Stimulated activated CD4-positive, alpha-beta T cell treated with anti-CD3 and anti-CD28 coated beads, Interleukin-12 subunit alpha, Interleukin-12 subunit beta, amount 100 ng/mL, for 24 hours (primary cell): ENCODE measurements at places on chromosomes 11 and 22.

DNA sequence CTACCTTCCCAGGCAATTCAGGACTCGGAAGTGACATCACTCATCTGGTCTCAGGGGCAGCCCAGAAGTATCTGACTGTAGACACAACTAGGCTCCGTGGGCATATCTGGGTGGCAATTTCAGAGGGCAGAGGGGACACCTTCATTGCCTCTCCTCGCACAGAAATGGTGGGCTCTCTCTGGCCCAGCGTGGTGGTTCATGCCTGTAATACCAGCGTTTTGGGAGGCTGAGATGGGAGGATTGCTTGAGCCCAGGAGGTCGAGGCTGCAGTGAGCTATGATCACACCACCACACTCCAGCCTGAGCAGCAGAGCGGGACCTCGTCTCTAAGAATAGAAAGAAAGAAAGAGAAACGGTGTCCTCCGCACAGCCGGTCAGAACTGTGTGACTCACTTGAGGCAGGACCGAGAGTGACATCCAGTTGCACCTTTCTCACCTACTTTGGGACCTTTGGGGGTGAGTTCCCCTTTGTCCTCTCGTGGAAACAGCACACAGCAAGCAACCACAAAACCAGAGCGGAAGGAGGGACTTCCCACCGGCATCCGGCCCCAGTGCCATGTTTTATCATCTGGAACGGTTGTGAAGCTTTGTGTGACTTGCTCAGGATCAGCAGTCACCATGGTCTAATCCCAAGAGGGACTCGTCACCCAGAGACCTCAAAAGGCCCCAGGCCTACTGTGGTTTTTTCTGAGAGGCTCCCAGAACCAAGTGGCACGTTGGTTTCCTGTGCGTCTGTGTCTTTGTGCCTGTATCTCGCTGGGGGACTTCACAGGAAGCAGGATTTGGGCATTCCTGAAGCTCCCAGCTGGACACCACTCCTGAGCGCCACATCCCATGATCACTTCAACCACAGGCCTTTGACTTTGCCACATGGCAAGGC, 38.4 kb upstream of the EMID1 start:
- DNase-seq: peak; percentile 65

DNA sequence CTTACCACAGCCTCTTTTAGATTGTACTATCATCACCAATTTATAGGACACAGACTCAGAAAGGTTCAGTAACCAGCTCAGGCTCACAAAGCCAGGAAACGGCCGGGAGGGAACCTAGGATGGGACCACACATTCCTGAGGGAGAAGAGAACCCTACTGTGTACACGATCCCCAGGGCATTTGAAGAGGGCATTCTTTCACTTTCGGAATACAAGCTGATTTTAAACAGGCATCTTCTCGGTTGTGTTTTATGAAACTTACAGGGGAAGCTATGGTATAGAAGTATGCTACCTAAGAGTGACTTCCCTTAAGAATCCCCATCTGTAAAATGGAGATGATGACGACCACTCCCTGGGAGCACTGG, 19.0 kb downstream of the SMCO4 start:
- DNase-seq: no peak

DNA sequence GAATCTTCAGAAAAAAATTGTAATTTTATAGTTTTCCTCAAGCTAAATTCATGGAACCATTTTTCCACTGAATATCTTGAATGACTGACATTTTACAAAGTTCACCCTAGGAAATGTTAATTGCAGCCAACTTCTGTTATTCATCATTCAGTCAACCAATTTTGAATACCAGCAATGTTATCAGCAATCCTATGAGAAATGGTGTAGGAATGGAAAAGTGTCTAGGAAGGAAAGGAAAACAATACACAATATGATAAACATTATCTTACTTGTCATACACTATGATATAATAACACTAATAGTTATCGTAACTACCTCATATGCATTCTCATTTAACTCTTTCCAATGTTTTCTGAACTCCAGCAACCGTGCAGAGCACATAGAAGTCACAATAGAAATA, 790.5 kb upstream of the LRRC4C start:
- no peak for DNase-seq

DNA sequence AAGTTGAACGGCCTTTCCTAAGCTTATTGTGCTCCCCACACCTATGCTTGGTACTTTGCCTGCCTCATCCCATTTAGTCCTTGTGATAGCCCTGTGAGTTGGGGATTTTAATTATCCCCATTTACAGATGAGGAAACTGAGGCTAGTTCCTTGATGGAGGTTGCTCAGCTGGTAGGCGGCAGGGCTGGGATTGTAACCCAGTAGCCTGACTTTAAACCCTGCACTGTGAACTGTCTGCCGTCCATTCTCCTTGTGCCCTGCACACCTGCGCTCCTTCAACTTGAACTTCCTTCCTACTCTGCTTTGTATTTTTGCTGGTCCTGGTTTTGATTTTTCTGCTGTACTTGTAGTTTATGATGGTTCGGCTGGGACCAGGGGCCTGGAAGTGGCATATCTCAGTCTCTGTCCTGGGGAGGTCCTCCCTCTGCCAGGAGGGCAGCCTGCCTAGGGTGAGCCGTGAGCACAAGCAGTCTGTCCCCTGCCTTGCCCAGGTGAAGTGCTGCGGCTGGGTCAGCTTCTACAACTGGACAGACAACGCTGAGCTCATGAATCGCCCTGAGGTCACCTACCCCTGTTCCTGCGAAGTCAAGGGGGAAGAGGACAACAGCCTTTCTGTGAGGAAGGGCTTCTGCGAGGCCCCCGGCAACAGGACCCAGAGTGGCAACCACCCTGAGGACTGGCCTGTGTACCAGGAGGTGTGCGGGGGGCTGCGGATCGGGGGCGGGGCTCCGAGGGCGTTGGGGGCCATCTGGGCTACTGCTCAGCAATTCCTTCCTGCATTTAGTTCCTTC, 52.4 kb downstream of the CD82 start:
- DNase-seq: no peak

DNA sequence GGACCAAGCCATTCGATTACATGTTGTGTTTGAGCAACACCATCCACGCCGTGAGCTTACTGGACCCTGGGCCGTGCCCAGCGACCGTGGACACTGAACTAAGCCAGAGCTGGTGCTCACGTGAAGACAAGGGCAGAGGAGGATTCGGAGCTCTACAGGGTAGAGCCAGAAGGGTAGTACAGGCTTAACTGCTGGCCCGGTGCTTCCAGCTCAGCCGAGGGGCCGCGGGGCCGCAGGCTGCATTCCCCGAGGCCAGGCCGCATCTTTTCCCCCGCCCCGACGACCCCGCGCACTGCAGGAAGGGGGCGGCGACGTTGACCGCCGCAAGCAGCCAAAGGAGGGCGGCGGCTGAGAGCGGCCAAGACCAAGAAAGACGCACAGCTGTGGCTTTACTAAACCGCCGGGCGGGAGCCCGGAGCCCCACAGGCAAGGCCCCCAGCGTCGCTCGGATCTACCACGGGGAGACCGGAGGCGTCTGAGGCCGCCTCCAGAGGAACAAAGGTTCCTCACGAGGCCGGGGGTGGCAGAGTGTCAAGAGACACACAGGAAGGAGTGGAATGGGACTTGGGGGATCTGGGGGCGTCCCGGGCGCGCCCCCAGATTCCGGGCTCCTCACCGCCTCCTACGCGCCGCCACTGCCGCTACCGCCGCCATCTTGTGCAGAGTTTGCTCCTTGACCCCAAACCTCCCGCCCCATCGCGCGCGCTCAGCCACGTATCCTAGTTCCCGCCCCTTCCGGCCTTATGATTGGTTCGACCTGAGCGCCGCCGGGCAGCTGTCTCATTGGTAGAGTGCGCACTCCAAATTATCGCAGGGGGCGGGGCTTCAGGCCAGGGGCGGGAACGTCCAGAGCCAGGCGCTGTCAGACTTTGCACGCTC, at the start of gene GANAB:
Gene GANAB, minus strand, starts transcription at position 668 of the 879 bp plus-strand sequence. Its CDS starts 14 bp downstream, at position 654.
- DNase-seq: peak; percentile 100

- DNase-seq: no peak
Observed at GRCh38 chr11:72754544-72755155, 2.4 kb upstream of the ARAP1 start.

- DNase-seq: no peak
Observed at GRCh38 chr11:110894224-110894623, 182.0 kb upstream of the ARHGAP20 start.
